ENCODE measurements at places on chromosomes 16 and 17.

- DNase-seq: no peak
Observed at GRCh38 chr16:576197-576822, 6.5 kb downstream of the PIGQ start.

DNA sequence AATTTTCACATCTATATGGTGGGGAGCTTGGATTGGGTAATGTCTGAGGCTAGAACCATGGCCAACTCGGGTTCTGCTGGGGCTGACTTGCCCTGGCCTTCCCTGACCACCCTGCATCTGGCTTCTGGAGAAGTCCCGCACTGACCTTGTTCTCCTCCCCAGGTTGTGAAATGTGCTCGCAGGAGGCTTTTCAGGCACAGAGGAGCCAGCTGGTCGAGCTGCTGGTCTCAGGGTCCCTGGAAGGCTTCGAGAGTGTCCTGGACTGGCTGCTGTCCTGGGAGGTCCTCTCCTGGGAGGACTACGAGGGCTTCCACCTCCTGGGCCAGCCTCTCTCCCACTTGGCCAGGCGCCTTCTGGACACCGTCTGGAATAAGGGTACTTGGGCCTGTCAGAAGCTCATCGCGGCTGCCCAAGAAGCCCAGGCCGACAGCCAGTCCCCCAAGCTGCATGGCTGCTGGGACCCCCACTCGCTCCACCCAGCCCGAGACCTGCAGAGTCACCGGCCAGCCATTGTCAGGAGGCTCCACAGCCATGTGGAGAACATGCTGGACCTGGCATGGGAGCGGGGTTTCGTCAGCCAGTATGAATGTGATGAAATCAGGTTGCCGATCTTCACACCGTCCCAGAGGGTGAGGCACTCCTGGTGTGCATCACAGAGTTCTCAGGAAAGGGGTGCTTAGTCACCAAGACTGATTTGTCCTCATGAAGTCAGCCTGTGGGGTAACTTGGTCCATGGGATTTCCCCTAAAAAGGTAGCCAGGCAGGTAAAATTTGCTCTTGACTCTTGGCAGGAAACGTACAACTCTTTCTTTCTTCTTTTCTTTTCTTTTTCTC lies 6.1 kb downstream of the NOD2 start:
- no peak for DNase-seq

- DNase-seq: no peak
Observed at GRCh38 chr16:85800321-85800669, 800 bp downstream of the COX4I1 start.

DNA sequence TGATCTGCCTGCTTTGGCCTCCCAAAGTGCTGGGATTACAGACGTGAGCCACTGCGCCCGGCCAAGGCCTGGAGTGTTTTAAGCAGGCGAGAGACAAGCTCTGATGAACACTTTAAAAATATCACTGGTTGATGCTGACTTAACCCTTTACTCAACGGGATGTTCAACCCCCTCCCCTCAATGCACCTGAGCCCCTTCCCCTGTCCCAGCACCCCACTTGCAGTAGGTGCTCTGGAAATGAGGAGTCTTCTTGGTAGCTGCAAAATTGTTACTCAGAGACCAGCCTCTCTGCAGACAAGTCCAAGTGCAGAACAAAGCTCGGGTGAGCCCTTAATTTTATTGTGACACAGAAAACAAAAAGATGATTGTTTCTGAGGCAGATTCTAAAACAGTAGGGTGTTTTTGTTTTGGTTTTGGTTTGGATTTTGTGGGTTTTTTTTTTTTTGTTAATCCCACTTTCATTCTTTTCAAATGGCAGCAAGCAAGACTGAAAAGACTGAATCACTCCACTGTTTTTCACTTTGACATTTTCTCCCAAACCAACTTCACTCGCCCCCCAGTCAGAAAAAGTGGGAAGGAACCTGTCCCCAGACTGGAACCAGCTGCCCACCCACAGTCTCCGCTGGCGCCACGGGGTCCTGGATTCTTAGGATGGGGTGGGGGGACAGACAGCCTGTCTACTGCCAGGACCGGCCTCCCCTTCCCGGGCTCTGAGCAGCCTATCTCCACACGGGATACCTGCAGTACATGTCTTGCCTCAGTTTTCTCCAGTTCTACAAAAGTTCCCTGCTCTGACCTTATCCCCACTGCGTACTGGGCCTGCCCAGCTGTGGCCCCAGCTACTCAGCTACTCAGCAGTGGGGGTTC lies 5.2 kb upstream of the PLLP start:
- DNase-seq: no peak

GRCh38 chr16:28491230-28491969 lies 474 bp downstream of the CLN3 start:
- peak; percentile 10 for DNase-seq

DNA sequence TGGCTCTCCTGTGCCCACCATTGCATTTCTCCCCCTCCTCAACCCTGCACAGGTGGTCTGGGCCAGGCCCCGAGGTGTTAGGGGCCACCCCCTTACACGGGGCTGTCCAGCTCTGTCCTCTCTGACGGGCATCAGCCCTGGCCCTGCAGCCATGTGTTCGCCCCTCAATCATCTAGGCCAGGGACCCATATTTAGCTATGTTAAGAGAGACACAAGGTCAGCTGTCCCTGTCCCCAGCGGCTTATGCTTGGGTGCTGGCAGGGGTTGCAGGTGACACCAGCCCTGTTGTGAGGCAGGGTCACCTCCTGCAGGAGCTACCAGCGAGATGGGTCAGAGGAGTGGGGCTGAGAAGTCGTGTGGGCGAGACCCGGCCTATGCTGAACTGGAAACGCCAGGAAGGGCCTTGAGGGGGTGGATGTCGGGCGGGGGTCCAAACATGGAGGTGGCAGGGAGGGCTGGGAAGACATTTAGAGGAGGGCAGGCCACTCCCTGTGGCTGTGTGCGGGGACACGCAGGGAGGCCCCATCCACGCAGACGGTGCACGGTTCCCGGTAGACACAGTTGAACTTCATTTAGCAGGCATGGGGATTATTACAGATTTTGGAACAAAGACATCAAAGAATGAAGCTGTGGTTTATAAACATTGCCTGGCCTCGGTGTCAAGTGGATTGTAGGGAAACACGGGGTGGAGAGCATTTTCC lies 133.2 kb upstream of the CHMP6 start:
- DNase-seq: no peak

- DNase-seq: peak; percentile 50
Observed at GRCh38 chr16:53829186-53829747, 125.3 kb downstream of the FTO start.

- no peak for DNase-seq
Observed at GRCh38 chr17:47299239-47299910, 24.4 kb upstream of the EFCAB13 start.

DNA sequence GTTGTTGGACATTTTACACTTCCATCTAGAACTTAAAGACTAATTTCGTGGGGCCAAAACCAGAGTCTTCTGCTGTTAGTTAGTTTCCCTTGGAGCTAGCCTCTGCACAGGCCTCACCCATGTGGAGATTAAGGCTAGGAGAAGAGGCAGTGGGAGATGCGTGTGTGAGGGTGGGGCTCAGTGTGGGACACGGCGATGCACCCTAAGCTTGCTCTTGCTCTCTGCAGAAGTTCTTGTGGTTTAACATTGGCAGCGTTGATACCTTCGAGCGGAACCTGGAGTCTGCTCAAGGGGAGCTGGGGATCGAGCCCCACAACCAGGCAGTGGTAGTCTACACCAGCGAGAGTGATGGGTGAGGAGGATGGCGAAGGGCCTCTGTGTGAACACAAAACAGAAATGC lies 34.0 kb downstream of the DBNDD1 start:
- DNase-seq: no peak

GRCh38 chr17:49637050-49637449 lies 40.8 kb downstream of the SPOP start:
- peak; percentile 16 for DNase-seq

GRCh38 chr16:31451681-31452351 lies 7.5 kb upstream of the ARMC5 start:
- DNase-seq: peak; percentile 76

- DNase-seq: no peak
Observed at GRCh38 chr17:29169806-29170591, 10.2 kb downstream of the MYO18A start.

DNA sequence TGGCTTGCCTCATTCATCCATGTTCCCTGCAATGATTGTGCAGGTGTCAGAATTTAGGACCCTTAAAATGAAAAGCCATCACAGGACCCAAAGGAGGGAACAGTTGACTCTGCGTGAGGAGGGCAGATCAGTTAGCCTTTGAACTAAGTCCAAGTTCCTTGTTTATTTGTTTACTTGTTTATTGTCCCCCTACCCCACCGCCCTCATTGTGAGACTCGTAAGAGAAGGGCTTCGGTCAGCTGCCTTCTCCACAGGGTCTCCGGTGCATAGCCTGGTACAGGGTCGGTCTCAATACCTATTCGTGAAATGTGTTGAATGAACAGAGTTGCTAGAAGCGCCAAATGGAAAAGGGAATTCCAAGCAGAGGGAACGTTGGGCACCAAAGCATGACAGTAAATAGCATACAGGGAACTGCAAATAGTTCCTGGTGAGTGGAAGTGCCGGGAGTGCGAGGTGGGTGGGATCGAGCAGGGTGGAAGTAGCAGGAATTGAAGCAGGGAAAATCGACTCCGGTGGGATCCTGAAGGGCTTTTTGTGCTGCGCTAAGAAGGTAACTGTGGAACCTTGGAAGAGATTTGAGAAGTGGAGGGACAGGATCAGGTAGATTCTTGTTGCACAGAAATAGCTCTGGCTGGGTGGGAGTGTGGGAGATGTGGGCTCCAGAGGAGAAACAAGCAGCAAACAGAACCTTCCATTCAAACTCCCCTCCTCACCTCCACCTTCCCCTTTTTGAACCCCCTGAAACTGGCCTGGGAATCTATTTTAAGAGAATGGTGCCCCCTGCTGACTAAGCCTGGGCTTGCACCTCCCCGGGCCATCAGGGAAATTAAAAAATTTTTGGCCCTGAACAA lies 12.7 kb downstream of the SLC35B1 start:
- peak; percentile 8 for DNase-seq

GRCh38 chr16:79098907-79099306 lies 501.6 kb downstream of the MAF start:
- DNase-seq: no peak

GRCh38 chr16:11072420-11073153 lies 128.2 kb downstream of the CLEC16A start:
- peak; percentile 55 for DNase-seq

DNA sequence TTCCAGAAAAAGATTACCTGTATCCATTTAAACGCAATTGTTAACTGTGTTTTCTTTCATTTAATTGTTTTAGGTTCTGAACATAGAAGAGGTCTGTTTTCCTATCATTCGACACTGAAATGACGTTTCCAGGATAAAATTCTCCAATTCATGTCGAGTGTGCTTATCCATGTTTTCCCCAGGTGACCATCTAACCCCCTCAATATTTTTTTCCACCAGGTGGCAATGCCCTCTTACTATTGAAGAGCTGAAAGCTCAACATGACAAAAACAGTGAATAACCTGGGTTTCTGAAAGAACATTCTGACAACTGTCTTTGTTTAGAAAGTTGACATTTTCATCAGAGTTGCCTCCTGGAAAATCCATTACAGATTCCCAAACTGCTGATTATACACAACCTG lies 948.7 kb downstream of the KCNJ2 start:
- peak; percentile 30 for DNase-seq

GRCh38 chr17:78101112-78101511 lies 27.4 kb downstream of the TMC6 start:
- no peak for DNase-seq

- DNase-seq: peak; percentile 59
Observed at GRCh38 chr16:56617212-56618085, 8.1 kb upstream of the MT1E start.
